ENCODE measurements at places on chromosomes 4 and X.
A peak's percentile ranks its signal among the peaks of the same experiment; 100 is the strongest.

- DNase-seq: no peak
Measured at GRCh38 chr4:76589872-76590797, 155.1 kb downstream of the SHROOM3 start.

GRCh38 chr4:112141366-112142138 lies 3.7 kb upstream of the FAM241A start:
- DNase-seq: peak; percentile 61

DNA sequence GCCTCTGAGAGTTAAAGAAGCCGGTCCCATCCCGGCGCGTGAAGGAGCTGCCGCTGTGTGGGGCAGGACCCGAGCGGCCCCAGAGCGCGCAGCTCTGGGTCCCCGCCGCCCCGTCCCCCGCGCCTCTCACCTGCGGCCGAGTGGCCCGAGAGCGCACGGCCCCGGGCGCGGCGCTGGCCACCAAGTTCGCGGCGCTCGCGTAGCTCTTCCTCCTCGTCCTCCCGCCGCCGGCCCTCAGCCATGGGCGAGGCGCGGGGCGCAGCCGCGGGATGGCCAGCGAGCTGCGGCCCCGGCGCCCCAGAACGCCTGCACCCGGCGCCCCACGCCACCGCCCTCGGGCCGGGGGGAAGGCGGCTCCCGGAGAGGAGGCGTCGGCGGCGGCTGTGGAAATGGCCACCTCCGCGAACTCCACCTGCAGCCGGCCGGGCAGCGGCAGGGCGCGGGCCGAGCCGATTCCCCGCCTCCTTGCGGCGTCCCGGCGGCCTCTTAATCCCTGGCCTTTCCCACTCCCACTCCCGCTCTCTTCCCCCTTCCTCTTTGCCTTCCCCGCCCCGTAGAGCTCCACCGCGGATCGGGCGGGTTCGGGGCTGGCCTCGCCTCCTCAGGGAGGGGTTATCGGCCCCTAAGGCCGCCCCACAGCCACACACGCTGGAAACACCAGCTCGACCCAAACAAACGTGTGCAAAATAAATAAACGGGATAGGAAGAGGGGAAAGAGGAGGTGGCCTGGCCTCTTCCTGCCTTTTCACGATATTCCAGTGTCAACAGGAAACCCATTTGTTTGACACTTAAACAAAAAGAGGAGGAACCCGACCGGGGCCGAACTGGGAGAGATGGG lies at the start of gene SH3D19:
Gene SH3D19, minus strand, starts transcription at position 495 of the 838 bp plus-strand sequence. Its CDS starts 253 bp downstream, at position 242.
- no peak for DNase-seq

DNA sequence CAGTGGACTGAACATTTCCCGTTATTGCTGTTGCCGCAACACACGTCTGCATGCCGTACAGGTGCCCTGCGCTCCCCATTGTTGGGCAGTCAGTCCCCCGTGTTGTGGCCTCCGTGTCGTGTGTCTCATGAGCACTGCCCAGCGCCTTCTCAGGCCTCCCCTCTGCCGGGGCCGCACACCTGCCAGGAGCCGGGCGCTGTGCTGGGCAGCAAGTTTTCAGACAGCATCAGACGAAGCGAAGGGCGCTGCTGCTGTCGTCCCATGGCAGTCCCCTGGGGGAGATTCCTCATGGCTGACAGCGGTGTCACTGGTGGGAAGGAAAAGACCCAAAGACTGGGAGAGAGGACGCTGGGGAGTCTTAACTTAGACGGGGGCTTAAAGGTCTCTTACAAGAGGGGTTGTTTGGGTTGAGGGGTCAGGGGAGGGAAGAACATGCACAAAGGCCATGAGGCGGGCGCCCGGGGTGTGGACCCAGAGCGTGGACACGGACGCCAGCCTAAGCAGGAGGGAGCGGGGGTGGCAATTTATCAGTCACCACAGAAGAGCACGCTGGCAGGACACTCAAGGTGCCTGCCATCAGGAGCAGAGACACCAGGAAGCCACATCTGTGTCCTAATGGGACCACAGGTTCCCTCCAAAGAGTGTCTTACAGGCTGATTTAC lies 47.3 kb downstream of the RGS12 start:
- no peak for DNase-seq

DNA sequence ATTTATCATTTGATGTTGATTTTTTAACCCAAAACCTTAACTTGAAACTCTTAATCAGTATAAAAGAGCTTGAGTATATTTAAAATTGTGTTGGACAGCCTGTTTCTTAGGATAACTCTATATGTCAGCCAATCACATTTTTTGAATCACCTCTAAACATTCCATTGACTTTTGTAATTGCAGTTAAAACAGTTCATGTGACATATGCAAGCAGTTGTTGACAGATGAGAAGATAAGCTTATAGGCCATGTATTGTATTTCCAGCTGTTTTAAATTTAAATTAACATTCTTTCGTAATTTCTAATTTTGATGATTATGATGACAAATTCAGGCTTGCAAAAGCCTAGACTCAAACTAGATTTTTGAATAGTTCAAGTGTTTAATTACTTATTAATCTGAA lies 17.4 kb downstream of the VEGFC start:
- no peak for DNase-seq

DNA sequence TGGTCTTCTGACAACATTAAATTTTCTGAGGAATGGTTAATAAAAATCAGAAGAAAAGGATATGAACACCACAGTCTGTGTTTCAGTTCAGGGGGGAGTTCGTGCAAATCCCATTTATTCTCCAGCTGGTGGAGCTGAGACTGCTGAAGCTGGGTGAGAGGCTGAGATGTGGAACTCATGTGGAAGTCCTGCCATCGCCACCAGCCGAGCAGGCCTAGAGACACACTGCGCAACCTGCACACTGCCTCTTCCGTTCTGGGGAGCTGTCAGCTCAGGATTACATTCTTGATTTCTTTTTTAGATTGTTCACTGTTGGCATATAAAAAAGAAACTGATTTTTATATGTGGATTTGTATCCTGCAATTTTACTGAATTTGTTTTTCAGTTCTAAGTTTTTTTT lies 66.6 kb upstream of the ELOVL6 start:
- DNase-seq: no peak

GRCh38 chr4:126895988-126896570 lies 736.7 kb upstream of the INTU start:
- DNase-seq: no peak

GRCh38 chr4:54227256-54228055 lies 1.6 kb upstream of the PDGFRA start:
- no peak for DNase-seq

GRCh38 chr4:87853108-87853507 lies 20.3 kb downstream of the MEPE start:
- peak; percentile 66 for DNase-seq

- DNase-seq: no peak
Measured at GRCh38 chr4:108532187-108532586, 88.2 kb upstream of the RPL34 start.

- DNase-seq: no peak
Measured at GRCh38 chrX:64184396-64184795, 21.1 kb downstream of the AMER1 start.

DNA sequence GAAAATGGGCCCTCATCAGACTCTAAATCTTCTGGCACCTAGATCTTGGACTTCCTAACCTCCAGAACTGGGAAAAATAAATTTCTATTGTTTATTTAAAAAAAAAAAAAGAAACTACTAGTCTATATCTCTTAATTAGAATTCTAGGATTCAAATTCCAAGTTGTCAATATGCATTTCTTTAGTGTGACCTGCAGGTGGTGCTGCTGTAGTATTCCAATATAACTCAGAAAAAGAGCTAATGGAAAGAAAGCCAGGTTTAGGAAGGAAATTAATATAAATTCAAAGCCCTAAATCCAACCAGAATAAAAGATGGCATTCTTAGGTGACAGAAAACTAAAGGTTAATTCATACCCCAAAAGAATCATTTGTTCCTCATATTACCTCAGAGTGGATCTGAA lies 80.0 kb upstream of the NALF2 start:
- DNase-seq: peak; percentile 16

DNA sequence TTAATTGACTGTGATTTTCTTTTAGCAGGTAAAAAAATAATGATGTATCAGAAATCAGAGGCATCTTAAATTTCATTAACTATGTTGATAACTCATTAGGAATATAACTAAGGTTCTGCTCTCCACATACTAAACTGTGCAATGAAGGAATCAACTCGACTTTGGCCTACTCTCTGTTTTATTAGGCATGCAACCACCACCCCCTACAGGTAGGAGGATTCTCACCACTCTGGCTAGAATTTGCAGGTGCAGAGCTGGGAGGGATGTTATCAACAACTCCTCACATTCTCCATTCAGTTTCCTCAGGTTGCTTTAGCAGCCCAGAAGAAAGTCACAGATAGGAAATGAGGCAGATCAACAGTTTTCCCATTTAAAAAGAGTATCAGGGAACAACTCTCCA lies 160.1 kb downstream of the COX18 start:
- no peak for DNase-seq

- DNase-seq: peak; percentile 85
Measured at GRCh38 chrX:40380655-40381488, 199.9 kb upstream of the ATP6AP2 start.

GRCh38 chr4:134585972-134586371 lies 384.4 kb upstream of the PABPC4L start:
- peak; percentile 16 for DNase-seq

GRCh38 chr4:2127609-2128332 lies 68.6 kb downstream of the NAT8L start:
- DNase-seq: no peak

GRCh38 chr4:175997291-175997690 lies 68.3 kb upstream of the WDR17 start:
- DNase-seq: no peak

- no peak for DNase-seq
Measured at GRCh38 chrX:38657562-38657961, 96.2 kb downstream of the TSPAN7 start.

GRCh38 chr4:93748373-93749291 lies 79.9 kb upstream of the ATOH1 start:
- DNase-seq: no peak

- DNase-seq: no peak
Measured at GRCh38 chr4:133233922-133234321, 84.8 kb downstream of the PCDH10 start.

DNA sequence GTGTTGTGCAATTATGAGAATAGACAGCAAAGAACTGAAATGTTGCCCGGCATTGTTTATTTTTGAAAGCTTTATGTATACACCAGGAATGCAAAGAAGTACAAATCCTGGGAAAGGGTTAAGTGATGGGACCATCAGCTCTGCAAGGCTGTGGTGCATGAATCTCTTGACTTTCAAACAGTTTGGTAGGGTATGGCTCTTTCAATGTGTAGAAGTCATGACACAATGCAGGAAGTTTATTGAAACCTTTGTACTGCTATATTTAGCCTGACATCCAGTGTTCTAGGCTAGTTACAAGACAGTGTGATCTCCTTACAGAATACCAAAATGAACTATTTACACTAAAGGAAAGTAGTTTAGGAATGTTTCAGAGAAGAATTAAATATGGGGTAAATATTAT lies 206.8 kb upstream of the HAND2 start:
- DNase-seq: no peak

GRCh38 chrX:12080265-12080664 lies 58.0 kb upstream of the FRMPD4 start:
- DNase-seq: peak; percentile 57

DNA sequence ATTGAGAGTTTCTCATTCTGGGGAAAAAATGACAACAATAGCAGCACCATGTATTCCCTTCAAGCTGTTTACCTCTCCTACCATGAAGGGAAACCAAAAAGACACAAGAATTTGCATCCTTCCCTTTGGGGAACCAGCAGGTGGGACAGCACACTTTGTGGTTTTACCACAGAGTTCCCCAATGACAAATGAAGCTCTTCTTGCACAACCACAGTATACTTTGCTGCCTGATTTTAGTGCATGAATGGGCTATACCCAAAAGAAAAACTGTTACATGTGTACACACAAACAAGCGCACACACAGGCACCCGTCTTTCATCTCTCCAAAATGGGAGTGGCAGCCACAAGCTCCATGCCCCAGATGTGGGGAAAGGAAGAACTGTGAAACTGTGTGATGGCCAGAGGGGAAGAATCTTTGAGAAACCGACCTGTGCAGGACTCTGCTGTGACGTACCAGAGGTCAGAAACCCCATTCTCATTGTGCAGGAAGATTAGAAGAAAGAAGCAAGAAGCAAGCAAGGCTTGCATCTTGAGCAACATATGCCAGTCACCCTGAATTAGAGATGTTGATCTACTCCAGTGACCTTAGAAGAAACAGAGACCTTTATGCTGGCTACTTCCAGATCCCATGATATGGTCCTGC lies 2.7 kb upstream of the MAML3 start:
- peak; percentile 69 for DNase-seq

- DNase-seq: no peak
Measured at GRCh38 chr4:26873391-26874026, 12.9 kb downstream of the STIM2 start.

DNA sequence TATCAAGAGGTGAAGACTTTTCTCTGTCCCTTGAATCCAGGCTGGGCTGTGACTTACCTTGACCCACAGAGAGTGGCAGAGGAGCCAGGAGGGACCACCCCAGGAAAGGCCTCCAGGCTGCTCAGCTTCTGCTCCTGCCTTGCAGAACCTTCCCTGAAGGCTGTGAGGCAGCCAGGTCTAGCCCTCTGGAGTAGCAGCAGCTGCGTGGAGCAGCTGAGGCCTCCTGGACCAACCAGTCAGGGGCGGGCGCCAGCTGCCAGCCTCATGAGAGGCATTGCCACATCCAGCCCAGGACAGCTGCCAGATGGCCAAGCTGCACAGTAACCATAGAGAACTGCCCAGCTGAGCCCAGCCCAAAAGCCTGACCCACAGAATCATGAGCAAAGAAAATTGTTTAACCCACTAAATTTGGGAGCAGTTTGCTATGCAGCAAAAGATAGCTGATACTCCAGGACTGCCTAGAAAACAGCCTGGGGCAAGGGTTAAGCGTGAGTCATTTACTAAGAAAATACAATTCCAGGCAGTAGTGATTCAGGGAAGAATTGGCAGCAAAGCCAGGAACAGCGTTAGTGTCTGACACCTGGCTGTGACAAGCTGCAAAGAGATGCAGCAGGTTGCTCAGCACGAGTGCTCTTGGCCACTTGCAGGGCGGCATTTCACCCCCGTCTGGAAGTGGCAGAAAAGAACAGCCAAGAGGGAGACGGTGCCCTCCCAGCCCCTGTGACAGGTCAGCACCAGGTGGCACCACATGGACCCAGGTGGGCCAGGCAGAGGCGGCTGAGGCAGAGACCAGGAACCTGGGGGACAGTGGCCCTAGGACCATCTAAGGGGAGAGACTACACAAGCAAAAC lies 14.7 kb upstream of the PDE6B start:
- DNase-seq: no peak

- DNase-seq: no peak
Measured at GRCh38 chr4:1337951-1338751, 8.9 kb upstream of the UVSSA start.

DNA sequence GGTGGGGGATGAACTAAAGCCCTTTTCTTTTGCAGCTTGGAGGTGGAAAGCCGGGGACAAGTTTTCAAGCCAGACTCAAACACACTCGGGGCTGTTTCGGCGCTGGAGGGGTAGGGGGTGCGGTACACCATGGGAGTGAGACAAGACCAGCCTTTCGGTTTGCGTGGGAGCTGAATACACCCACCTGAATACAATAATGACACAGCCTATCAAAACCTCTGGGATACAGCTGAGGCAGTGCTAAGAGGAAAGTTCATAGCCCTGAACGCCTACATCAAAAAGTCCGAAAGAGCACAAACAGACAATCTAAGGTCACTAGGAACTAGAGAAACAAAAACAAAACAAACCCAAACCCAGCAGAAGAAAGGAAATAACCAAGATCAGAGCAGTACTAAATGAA lies 163.3 kb downstream of the ATRX start:
- no peak for DNase-seq

GRCh38 chr4:155403886-155404285 lies 27.1 kb upstream of the MAP9 start:
- DNase-seq: peak; percentile 42

- DNase-seq: no peak
Measured at GRCh38 chr4:147678796-147679549, 5.0 kb downstream of the PRMT9 start.
